ENCODE measurements at places on chromosomes 4 and X.

- DNase-seq = no peak
Measured at GRCh38 chrX:53075011-53075410, 7.2 kb upstream of the TSPYL2 start.

DNA sequence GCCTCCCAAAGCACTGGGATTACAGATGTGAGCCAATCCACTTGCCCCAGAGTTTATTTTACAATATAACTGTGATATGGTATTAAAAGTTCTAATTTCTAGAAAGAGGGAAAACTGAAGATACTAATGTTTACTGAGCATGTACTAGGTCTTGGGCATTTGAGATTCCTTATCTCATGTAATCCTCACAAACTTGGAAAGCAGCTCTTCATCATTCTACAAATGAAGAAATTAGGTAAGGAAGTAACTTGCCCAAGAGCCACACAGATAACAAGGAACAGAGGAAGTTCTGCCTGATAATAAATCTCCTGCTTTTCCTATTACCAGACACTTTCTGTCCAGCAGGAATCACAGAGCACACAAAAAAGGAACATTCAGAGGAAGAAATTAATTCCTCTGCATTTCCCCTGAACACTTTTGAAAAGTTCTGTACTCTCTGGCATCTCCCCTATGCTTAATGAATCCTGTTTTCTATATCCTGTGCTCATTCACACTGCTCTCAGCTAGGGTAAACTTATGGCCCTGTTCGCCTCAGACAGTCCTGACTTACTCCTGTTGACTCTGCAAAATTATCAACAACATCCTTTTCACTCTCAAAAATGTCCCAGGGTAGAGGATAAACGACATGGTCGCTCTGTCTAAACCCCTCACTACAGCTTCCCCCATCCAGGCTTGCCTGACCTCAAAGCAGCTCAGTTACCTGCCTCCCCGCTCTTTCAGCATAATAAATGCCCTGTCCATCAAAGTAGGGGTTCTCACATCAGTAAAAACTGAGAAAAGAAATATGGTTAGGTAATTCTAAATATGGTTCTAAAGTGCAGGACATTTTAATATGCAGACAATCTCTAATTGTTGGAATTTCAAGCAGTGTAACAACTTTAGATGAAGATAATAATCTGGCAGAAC, 13.6 kb downstream of the SH3RF1 start:
- no peak for DNase-seq

DNA sequence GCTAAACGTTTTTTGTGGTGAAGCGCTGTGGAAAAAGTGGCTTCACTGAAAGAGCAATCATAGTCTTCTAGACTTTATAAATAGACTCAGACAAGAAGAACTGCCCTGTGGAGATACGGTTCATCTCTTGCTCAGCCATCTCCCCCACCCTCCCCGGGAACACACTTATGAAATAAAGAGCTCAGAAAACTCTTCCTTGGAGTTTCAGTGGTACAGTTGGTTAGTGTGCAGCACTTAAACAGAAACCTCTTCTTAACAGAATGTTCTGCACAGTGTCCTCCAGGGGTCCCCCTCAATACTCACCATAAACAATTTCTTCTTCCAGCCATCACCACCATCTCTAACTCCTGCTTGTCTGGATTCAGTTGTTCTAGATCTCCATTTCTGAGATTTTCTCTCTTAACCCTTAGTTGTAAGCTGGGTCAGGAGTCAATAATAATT, 313.0 kb downstream of the ARHGAP10 start:
- no peak for DNase-seq

- no peak for DNase-seq
Measured at GRCh38 chr4:129218360-129218759, 122.4 kb downstream of the C4orf33 start.

DNA sequence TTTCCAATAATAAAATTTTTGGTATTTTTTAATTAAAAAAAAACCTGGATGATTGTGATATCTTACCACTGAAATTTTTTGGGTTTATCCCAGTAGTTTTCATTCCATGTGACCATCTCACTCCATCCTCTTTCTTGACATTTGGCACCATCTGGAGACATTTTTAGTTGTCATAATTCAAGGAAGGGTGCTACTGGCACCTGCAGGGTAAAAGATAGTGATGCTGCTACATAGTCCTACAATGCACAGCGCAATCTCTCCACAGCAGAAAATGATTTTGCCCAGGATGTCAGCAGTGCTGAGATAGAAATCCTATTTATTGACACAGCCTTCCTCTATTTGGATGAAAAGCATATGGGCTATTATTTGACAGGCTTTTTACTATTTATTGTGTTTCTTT, 79.3 kb downstream of the RBPJ start:
- no peak for DNase-seq

DNA sequence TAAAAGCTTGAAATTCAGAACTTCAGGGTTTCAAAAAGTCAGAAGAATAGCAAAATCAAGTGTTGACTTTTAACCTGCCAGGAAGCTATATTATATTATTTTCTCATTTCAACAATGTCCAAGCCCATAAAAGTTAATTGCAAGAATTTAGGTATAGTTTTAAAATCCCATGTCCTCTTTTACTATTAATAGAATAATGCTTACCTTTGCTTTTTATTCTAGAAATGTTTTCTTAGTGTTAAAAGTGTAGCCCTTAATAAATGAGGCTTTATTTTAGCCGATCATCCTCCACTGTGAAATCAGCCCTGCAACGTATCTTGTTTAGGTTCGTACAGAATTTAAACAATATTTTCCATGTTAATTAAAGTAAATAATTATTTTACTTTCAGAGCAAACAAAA, 31.5 kb downstream of the TMA16 start:
- no peak for DNase-seq
